ENCODE measurements at places on chromosomes 6 and 20.

DNA sequence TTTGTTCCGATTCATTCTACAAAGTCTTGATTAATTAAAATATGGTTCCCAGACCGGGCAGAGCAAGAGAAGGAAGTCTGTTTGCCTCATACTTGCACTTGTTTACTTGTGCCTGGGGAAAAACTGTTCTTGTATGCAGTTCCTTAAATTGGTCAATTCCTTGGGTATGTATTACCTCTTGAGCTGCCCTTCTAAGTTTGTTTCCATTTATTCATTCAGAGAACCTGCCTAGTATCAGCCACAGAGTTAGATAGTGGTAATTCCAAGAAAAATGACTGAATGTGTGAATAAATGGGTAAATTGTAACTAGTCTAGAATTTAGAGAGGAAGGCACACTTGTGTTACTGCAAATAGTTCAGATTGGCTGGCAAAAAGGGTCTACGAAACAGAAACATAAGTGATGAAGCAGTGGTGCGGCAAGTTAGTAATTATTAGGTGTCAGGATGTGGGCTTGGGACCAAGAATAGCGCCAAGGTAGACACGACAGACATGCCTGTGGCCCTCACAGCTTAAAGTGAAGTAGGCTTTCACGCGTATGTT, 525 bp upstream of the MAK start:
- DNase-seq, result no peak

DNA sequence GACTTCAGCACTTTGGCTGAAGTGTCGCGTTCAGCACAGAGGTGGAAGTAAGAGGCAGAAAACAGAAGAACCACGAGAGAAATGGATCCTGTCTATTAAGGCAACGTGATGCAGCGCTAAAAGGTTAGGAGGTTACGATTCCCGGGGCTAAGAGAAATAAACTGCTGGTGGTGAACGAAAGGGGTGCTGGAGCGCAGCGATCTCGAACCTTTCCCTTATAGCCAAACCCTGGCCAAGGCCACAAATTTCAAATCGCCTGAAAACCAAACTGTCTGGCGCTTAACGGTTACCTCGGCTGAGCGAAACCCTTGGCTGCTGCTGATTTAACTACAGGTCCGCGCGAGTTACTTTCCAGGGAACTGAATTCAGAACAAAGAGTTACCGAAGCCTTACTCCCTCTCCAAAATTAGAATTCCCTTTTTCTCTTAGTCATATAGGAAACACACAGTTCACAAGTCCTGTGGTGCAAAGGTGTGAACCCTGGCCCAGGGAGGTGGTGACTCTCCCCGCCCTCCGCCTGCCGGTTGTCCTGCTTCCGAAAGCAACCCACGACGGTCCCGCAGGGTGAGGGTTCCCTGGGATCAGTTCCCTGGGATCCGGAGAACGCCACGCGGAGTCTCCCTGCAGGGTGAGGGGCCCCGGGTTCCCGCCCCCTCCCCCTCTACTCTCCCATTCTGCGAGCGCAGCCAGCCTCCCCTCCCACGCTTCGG, 1.3 kb upstream of the SLC35D3 start:
- DNase-seq, result no peak

DNA sequence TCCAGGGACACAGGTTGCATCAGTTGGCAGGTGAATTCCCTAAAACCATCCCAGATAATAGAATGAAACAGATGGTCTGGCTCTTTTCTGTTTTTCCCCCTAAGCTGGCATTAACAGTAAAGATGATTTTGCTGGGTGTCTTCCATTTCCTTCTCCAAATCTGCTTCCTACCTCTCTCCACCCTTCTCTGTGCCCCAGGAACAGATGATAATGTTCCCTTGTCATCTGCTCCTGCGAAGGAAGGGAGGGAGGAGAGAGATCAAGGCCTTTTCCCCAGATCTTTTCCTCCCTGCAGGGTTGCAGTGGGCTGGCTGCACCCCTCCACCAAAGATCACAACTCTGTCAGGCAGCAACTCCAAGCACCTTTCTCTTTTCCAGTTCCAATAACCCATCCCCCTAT, 156.5 kb upstream of the PRDM1 start:
- DNase-seq, result no peak

- no peak for DNase-seq
Observed at GRCh38 chr6:157650261-157650640, 172.8 kb upstream of the SNX9 start.

GRCh38 chr6:129455126-129455769, 254.7 kb downstream of the ARHGAP18 start:
- DNase-seq, result no peak

DNA sequence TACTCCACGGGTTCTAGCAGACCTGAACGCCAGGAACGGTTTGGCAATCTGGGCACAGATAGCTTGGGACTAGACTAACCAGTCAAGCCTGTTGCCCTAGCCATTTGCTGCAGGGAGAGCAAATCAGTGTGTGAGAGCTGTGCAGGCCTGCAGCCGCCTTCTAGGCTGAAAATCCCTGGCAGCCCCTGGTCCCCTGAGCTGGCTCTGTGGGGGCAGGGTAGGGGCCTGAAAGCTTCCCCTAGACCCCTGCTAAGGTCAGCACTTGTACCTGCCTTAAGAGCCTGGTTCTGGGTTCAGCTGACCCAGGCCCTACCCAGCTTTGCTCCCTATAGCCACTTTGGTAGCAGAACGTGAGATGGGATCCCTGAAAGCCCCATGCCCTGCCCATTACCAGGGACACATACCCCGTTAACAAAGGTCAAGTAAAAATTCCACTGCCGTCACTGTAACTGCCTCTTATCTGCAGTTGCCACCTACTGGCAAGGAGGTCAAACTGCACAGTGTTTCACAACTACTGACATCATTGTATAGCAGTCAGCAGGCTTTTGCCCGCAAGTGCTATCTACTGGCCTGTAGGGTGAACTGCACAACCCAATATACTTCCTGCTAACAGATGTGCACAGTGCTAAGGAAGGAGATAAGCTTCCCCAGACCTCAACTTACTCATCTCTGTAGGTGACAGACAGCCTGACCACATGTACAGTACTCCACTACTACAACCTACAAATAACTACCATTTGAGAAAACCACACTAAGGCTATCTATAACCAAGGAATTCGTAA, 95.1 kb upstream of the OLIG3 start:
- DNase-seq, result peak; percentile 70

- DNase-seq, result no peak
Observed at GRCh38 chr6:84013931-84014330, 19.6 kb upstream of the MRAP2 start.

GRCh38 chr6:3566812-3567211, 110.0 kb upstream of the SLC22A23 start:
- DNase-seq, result no peak

- no peak for DNase-seq
Observed at GRCh38 chr20:40965671-40966070, 63.0 kb upstream of the TOP1 start.

- DNase-seq, result no peak
Observed at GRCh38 chr6:24867104-24867703, 68.5 kb upstream of the ARMH2 start.

GRCh38 chr6:45946352-45946751, 69.3 kb downstream of the CLIC5 start:
- DNase-seq, result no peak

- peak; percentile 71 for DNase-seq
Observed at GRCh38 chr6:31822036-31822821, 5.3 kb upstream of the HSPA1B start.

Data from CD4-positive, alpha-beta T cell treated with Interleukin-6 at 100 ng/mL for 8 hours (primary cell).